Astrocyte of the hippocampus (primary cell): ENCODE measurements at places on chromosomes 6 and 20.

DNA sequence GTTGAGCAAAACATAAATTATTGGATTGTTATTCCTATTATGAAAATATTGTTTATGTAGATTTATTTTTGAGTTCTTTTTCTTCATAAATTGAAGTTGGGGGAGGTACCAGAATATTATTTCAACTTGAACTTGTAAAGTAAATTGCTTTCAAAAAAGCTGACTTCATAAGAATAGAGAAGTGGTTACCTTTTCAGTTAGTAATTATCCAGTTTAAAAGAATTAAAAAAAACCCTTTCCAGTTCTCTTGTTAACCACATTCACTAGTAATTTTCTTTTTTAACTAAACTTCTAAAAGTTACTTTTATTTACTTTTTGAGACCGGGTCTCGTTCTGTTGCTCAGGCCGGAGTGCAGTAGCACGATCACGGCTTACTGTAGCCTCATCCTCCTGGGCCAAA is 124.3 kb downstream of the CDKAL1 start:
- no peak for DNase-seq

GRCh38 chr20:24236201-24236600 is 233.2 kb upstream of the SYNDIG1 start:
- DNase-seq = no peak

GRCh38 chr20:11922561-11922960 is 4.9 kb downstream of the BTBD3 start:
- no peak for DNase-seq

DNA sequence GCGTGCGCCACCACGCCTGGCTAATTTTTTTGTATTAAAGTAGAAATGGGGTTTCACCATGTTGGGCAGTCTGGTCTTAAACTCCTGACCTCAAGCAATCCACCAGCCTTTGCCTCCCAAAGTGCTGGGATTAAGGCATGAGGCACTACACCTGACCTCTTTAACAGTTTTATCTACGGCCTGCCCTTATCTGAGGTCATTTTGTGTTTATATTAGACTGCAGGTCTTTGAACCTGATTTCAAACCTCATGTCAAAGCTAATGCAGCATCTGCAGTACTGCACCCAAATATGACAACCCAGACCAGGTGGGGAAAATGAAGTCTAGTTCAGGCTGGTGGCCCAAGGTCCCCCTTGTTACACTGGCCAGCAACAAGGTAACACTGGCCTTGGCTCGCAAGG is 89.3 kb upstream of the ARMC2 start:
- no peak for DNase-seq

- DNase-seq = peak; percentile 31
Observed at GRCh38 chr6:21953831-21954801, 342.7 kb downstream of the PRL start.

GRCh38 chr20:3067139-3068014 is 4.0 kb upstream of the OXT start:
- DNase-seq = peak; percentile 50

DNA sequence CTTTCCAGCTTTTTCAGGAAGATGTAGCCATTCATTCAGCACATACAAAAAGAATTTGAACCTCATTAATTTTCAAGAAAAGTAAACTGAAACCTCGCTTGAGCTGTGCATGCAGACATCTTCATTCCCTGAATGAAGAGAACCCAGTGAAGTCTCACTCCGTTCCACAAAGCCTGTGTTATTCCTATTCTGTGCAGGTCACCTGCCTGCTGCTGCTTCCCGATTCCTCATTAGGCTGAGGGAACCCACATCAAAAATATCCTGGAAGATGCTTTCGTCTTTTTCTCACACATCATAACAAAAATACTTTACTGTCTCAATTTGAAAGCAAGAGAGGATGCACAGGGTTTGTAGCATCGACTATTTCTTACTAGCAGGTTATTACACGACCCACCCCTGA is 40.1 kb downstream of the TRMT6 start:
- DNase-seq = no peak

DNA sequence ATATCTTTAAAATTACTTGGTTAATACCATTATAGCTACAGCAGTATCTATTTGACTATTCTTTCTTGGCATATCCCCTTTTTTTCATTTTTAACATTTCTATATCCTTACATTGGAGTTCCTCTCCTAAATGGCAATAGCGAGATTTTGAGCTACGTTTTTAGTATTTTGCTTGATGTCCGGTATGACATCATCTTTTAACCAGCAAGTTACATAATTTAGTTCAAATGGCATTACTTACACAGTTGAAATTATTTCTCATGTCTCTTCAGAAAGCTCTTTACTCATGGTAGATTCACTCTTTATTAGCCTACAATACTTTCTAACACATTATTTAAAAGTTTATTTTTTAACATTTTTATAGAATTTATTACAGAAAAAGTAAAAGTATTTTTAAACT is 701.7 kb upstream of the EPHA7 start:
- DNase-seq = no peak

DNA sequence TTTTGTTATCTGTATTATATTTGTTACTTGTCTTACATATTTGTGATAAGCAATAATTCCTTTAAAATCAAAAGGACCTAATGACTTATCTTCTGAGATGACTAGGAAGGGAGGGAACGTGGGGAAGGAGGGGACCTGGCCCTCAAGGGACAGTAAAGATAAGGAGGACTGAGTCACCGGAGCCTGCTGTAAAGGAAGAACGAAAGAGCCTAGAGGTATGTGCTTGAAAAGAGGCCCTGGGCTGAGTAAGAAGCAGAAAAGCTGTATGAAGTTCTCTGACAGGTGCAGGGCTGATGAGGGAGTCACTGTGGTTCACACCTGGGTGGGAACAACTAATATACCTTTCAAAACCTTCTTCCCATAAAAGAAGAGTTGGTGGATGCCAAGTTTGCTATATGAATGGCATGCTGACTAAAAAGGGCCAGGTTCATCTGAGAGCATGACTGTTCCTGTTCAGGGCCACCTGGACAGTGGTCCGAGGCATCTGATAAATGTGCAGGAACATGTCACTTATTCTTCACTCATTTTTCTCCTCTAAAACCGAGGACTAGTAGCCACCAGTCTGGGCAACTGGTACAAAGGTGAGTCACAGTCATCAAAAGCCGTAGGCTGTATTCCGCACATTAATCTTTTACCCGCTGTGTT is 111.3 kb downstream of the TNFAIP3 start:
- DNase-seq = no peak

DNA sequence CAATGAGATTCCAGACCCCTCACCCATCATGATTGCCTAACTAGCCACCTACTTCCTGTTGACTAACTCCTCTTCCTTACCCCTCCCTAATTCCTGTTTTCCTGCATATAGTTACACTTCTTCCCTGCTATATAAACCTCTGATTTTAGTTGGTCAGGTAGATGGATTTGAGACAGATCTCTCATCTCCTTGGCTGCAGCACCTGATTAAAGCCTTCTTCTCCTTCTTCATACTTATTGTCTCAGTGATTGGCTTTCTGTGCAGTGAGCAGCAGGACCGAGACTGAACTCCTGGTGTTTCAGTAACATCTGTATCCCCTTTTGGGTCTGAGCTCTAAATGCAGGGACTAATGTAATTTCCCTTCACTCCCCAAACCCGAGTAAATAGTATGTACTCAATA is 51.7 kb upstream of the ATXN1 start:
- no peak for DNase-seq

DNA sequence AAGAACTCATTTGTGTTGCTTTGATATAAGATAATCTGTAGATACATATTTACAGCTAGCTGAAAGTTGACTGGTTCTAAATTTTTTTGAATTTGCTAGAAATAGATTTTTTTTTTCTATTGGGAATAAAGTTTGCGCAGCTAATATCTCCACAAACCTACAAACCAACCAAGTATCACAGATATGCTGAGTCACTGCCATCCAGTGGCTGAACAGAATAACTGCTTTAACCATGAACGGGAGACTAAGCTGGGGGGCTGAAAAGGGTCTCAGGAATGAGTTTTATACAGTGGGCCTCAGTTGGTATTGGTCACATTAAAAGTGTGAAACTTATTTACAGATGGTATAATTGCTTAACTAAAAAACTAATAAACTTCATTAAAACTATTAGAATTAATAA is 326.7 kb upstream of the CNR1 start:
- peak; percentile 58 for DNase-seq

- DNase-seq = peak; percentile 72
Observed at GRCh38 chr6:53938810-53939209, 144.0 kb downstream of the LRRC1 start.

- DNase-seq = no peak
Observed at GRCh38 chr20:37506152-37506725, 14.8 kb upstream of the NNAT start.

GRCh38 chr20:61932199-61932592 is 133.5 kb downstream of the TAF4 start:
- no peak for DNase-seq
